ENCODE measurements at places on chromosomes 1 and 21.

- no peak for DNase-seq
Observed at GRCh38 chr1:86706018-86706635, 1.8 kb downstream of the SH3GLB1 start.

DNA sequence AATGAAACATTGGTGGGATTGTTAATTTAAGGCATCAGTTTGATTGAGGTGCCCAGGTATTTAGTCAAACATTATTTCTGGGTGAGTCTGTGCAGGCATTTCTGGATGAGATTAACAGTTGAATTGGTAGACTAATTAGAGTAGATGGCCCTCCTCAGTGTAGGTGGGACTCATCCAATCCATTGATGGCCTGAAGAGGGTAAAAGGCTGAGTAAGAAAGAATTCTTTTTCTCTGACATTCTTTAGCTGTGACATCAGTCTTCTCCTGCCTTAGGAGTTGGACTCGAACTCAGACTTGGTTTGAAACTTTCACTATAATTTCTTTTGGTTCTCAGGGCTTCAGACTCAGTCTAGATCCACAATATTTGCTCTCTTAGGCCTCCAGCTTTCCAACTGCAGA lies 59.6 kb upstream of the ADAMTS5 start:
- no peak for DNase-seq

DNA sequence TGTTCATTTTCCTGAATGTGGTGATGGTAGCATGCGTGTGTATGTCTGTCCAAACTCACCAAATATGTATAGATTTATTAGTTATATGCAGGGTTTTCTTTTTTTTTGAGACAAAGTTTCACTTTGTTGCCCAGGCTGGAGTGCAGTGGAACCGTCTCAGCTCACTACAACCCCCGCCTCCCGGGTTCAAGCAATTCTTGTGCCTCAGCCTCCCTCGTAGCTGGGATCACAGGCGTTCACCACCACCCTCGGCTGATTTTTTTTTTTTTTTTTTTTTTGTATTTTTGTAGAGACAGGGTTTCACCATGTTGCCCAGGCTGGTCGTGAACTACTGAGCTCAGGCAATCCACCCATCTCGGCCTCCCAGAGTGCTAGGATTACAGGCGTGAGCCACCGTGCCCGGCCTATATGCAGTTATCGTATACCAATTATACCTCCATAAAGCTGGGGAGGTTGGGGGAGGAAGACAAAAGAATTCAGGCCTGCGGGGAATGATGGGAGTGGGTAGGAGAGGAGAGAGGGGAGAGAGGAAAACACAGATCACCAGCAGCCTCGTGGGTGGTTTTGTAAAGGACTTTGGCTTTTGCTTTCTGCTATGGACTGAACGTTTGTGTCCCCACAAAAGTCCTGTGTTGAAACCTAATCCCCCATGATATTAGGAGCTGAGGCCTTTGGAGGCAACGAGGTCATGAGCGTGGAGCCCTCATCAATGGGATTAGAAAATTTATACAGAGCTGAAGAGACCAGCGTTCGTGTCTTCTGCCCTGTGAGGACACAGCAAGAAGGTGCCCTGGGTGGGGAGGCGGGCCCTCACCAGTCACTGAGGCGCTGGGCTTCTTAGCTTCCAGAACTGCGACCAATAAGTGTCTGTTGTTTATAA lies 4.4 kb upstream of the HNRNPU start:
- no peak for DNase-seq

DNA sequence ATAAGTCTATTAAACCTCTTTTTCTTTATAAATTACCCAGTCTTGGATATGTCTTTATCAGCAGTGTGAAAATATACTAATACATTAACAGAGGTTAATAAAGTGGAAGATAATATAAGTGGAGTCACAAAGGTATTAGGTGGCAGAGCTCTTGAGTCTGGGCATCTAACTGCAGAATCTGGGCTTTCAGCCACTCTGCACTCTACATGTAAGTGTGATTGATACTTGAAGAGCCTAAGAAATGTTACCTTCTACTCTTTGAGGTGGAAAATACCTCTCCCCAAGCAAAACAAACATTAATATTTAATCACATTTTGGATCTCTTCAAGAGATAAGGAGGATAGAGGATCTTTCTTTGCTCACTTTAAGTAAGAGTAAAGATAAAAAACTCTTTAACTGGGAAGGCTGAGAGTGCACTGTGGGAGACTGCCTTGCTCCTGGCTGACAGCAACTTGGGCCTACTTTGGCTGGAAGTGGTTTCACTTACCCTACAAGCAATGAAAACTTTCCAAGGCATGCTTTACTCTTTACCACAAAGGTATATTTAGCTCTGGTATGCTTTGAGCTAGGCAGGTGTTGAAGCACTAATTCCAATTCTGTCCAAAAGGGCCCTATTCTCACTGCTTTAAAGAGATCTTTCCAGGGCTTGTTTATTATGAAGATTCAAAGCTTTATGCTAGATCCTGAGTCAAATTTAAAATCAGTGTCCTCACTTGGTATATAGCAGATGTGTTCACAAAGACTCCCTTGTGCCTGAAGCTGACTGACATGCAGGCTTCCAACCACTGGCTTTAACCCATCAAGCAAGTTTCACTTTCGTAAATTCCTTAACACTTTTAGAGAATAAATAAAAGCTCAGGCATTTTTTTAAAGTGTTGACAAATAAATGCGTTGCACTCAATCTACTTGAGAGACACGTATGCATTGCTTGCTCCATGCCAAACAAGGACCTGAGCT lies 245.3 kb upstream of the ZP4 start:
- DNase-seq: no peak

GRCh38 chr1:44497422-44498170 lies 92.5 kb downstream of the RNF220 start:
- no peak for DNase-seq

DNA sequence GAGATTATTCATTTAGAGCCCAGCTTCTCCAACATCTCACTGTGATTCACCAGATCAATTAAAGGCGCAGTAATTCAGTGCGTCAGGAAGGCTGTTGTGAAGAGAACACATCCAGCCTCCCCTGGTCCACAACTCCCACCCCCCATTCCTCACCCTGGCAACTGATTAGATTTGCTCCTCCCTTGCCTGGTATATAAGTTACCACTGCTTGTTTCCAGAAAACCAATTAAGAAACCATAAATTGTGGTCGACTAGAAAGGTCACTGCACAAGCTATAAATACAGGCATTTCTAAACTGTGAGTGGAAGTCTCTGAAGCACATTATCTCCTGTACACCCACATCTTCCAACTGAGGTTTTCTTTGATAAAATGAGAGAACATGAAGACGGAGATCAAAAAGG lies 41.9 kb downstream of the FAM163A start:
- DNase-seq: no peak

DNA sequence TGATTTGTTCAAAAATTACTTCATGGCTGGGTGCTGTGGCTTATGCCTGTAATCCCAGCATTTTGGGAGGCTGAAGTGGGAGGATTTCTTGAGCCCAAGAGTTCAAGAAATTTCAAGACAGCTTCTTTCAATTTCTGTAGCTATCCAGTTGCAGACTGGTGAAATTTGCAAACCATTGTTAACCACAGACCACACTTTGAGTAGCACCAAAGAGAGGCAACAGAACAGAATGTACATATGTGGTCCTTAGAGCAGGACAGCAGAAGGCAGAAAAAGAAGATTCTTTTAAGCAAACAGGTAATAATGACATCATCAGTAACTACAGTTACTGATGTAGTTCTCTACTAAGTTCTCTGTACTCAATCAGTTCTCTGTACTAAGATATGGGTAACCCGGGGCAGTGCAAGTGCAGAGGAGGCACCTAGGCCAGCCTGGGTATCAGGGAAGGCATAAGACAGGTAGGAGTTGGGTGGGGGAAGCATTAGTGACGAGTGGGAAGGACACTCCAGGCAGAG lies 5.5 kb upstream of the KLF17 start:
- no peak for DNase-seq

GRCh38 chr1:11955221-11955620 lies 20.7 kb downstream of the PLOD1 start:
- DNase-seq: no peak

GRCh38 chr1:116493484-116494352 lies 77.1 kb downstream of the CD58 start:
- DNase-seq: no peak

DNA sequence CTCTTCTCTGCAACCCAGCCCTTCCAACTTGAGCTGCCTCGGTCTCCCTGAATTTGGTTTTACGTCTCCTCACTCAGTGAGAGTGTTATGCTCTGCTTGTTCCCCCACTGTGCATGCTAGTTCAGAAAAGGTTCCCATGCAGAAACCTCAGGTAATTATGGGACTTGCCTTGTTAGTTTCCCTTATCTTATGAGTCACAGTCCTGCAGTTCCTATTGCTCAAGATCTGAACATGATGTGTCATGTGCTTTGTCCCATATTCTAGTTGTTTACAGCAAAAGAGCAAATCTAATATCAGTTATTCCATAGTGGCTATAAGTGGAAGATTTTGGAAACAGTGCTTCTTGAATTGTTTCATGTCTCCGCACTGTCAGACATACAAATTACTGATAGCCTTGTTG lies 74.4 kb downstream of the DUSP10 start:
- DNase-seq: no peak

- DNase-seq: no peak
Observed at GRCh38 chr21:33824156-33824941, 91.3 kb downstream of the ATP5PO start.

DNA sequence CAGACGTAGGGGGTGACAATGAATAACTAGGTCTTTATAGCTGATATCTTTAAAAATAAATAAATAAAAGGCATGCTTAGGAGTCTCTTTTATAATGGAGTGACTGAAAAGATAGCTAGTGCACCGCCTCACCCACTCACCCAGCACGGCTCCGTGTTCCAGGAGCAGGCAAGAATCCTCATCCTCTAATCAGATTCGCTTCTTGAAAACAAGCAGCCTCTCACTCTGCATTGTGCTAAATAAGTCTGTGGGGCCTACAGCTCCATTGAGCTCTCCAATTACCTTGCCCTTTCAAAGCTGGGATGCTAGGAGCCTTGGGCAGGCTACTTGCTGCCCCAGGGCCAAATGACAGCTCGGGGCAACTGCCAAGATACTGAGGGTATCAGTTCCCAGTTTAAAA lies 91.5 kb downstream of the TIAM1 start:
- DNase-seq: no peak

DNA sequence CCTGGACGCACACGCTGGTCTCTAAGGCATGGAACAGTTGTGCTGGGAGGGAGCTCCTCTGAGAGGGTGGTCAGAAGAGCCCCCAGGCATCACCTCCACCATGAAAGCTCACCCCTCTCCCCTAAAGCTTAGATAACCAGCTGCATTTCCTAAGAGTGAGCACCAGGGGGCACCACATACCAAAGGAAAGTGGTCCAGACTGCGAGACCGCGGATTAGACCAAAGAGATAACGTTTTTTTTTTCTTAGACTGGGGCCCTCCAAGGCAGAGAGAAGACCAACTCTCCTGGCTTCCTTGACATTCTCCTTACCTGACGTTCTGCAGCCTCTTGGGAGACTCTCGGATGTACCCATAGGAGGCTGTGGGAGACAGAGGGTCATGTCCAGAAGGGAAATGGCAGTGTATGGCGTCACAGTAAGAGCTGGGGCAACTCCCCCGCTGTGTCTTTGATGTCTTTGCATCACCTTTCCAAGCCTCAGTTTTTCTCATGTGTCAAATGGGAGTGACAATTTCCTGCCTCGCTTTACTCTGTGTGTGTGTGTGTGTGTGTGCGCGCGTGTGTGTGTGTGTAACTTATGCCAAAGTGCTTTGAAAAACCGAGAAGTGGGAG lies 12.3 kb upstream of the IFNLR1 start:
- DNase-seq: no peak

DNA sequence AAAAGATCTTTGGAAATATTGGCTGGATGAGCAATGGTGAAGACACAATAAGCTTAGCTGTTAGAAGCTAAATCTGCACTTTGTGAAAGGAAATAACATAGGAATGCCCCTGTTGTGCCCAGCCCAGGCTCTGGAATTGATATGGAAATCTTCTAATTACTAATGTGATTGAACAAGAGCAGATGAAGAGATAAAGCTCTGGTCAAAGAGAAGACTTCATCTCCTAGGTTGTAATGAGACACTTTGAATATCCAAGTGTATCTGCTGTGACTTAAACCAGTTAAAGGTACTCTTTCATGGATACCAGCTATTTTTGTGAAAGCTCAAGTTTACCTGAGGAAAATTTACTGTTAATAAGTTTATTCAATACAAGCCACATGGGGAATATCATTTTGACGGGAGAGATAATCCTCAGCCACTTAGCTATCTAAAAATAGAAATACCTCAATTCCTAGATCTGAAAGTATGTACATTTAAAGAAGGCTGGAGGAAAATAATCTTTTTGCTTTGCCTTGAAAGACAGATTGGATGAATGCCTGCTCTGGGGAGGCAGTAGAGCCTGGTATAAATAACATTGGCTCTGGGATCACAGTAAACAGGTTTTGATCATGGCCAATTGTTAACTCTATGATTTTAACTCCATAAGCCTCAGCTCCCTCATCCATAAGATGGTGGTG lies 494.0 kb upstream of the B3GALT2 start:
- DNase-seq: no peak

- DNase-seq: no peak
Observed at GRCh38 chr1:150021191-150021694, 10.7 kb upstream of the OTUD7B start.

DNA sequence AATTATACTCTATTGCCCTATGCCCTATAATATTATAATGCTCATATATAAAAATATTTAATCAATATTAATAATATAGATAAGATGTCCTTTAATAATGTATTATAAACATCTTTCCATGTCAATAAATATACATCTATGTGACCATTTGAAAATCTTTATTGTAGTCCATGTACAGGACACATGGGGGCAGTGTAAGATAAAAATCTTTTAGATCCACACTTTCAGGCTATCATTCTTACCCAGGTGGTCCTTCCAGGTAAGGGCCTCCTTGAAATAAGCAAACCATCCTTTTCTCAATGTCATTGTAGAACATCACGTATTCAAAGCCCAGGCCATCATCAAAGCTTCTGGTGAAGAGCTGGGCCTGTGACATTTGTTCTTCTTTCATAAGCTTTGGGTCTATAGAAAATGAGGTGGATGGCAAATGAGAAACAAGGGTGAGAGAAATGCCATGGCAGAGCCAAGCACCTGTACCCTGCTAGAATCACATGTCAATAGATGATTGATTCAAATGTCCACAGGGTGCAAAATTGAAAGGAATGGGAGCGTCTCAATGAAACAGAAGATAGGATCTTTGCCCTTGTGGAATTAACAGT lies 20.2 kb downstream of the THEM4 start:
- no peak for DNase-seq

DNA sequence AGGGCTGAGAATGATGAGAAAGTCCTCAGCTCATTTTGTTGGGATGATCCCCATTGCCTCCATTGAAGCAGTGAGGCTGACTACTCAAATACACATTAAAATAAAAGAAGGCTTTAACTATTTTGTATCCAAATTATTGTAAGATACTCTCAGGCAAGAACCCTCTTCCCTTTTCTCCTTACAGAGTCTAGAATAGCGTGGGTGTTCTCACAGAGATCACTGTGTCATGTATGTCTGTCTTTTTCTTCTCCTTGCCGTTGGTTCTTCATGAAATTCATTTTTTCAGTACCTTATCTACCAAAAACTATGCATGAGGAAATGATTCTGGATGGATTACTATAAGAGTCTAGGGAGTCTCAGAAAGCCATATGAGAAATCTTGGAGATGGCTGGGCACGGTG lies 30.1 kb downstream of the SORT1 start:
- no peak for DNase-seq

- DNase-seq: no peak
Observed at GRCh38 chr1:199353906-199354305, 673.6 kb upstream of the NR5A2 start.

GRCh38 chr1:189036628-189037027 lies 1441.0 kb downstream of the BRINP3 start:
- no peak for DNase-seq

GRCh38 chr1:12245116-12245515 lies 15.3 kb downstream of the VPS13D start:
- no peak for DNase-seq

GRCh38 chr1:229006121-229006870 lies 264.6 kb upstream of the RAB4A start:
- no peak for DNase-seq
